Cerebellar nuclear complex (tissue), 1 donor: ENCODE measurements at places on chromosomes 1 and 21.

DNA sequence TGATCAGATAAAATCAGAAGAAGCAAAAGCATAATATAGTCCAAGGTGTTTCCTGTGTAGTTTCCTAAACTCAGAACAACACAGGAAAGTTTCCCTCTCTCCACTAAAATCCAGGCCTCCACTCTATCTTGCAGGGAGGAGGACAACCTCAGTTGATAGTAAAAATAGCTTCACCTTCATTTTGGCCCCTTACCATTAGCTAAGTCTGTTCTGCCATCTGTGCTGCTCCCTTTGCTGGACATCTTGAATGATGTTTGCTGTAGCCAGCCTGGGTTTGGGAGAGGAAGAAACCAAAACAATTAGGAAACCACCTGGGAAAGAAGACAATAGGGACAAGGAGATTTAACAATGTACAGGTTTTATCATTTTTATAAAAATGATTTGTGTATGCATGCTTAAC, 18.6 kb downstream of the DCAF8 start:
- peak; percentile 85 for DNase-seq

- DNase-seq, result no peak
Observed at GRCh38 chr1:24502065-24502708, 449 bp upstream of the RCAN3 start.

DNA sequence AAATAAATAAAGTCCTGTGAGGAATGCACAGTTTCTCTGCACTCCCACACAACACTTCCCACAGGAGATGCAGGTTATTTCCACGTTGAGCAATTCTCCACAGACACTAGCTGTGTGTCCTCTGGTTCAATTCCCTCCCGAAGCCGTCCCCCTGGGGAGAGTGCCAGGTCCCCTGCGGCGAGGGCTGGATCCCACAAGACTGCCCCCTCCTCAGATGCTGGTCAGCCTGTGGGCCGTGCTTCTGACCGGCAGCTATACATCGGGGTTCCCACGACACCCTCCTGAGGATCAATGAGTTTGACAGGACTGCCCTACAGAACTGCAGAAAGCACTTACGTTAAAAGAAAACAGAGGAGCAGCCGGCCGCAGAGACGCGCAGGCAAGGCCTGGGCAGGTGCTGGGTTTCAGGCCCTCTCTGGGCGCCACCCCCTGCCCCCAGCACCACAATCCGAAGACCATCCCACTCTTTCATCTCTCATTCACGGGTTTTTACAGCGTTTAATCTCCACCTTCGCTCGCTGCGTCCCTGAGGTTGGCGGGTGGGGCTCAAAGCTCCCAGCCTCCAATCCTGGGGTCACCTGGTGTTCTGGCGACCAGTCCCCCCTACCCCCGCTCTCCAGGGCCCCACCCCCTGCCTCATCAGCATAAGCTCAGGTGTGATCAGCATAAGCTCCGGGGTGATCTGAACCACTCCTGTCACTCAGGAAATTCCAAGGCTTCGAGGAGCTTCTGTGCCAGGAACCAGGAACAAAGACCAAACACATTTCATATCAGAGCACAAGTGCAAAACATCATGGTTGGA, 9.3 kb downstream of the SLC35E2B start:
- no peak for DNase-seq

DNA sequence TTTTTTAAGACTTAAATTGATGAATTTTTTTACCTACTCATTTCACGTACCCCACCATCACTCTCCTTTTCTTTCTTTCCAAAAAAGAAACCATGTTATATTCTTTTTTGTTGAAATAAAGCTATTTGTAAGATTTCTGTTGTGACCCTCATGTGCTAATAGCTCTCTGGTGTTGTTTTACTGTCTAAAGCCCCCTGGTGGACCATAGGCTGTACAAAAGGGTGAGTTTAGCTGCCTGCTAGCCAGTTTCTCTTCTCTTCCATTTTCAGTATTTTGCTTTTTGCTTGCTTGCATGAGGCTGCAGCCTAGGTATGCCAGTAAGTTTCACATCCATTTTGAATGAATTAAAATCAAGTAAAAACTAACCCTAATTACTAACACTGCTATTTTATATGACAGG, 15.6 kb upstream of the VAMP3 start:
- DNase-seq, result no peak

GRCh38 chr1:26239936-26240335, 5.9 kb downstream of the CEP85 start:
- DNase-seq, result no peak

DNA sequence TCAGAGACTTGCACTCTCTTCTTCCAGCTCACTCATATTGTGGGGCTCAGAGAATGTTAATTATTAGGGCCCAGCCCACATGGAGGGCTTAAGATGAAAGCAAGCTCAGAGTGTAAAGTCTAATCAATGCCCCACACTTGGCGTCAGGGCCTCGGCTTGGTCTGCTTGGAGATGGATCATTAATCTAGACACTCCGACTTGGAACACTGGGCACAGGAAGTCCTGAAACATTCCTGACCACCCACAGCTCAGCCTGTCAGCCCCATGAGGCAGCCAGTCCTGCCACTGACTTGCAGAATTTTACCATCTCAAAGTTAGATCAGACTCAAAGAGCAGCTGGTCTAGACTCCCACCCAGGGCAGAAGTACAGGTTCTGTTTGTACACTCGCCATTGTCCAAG, 69.8 kb upstream of the TRABD2B start:
- no peak for DNase-seq

DNA sequence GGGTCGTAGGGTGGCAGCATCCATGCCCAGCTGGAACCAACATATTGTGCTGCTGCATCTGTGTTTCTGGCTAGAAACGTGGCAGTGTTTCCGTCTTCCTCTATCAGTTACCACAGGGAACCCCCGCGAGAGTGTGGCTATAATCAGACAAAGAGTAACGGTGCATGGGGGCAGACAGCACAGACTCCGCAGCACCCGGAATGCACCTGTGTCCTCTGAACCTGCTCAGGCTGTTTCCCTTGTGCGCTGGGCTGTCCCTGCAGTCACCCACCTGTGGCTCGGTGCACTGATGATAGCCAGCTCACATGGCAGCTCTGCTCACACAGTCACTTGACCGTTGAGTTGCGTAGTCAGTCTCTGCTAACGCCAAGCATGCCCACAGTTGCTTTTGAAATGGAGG, 11.4 kb upstream of the PCBP3 start:
- DNase-seq, result no peak

DNA sequence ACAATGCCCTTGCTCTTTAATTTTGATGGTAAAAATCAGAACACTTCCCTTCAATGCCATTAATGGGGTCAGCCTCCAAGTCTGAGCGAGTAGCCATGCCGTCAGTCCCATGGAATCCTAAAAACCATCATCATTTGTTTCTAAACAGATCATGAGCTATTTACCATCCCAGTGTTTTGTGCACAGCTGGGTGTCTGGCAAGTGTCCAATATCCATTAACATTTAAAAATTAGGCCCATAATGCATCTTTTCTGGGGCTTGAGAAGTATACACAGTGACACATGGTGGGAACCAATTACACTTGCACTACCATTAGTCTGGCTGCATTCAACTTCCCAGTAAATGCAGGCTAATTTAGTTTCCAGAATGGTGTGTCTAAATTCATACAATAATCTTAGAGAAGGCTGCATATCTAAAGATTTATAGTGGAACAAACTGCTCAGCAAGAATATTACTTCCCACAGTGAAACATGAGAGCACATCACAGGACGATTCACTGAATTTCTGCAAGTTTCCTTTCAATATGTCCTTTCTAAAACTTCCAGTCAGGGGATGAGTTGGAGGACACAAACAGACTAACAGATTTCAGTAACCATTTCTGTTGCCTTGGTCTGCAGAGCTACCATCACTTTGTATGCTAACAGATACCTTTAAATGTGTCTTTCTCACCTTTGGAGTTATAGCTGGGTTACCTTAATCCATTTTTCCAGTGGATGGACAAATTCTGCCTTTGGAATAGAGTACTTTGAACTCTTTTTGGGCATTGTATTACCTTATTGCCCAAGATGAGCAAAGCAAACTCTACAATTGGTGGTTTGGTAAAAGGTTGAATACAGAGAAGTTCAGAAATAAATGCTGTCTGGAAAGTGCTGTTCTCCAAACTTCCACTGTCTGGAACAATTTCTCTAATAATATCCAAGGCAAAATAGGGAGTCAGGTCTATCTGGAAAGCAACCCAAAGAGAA, 258.0 kb downstream of the PTBP2 start:
- no peak for DNase-seq

DNA sequence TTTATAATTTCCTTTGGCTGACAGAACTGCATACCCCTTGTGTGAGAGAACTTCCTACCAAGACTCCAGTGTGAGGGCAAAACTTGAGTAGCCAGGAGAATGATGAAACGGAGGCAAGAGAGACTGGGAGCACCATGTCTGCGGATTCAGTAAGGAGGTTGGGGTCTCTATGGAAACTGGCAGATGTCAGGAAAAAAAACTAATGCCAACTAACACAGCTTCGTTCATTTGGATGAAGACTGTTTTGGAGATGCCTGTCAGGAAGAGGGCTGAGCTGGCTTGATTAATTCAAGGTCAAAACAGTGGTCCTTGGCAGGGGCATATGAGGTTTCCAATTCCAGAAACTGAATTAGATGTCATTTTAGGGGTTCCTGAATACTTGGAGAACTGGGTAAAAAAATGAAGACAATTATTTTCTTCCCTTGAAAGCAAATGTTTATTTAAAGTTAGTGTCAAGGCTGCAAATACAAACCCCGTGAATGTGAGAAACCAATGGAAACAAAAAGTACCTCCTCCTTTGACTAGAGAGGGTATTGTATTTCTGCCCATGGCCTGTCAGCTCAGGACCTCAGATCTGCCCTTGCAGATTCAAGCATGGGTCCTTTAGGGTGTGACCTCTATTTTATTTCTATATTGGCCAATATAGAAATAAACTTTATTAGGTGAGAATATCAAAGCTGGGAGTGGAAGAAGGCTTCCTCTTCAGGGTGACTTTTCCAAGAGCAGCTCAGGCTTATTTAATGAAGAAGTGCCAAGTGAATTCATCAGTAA, 110.5 kb downstream of the MAST2 start:
- no peak for DNase-seq

DNA sequence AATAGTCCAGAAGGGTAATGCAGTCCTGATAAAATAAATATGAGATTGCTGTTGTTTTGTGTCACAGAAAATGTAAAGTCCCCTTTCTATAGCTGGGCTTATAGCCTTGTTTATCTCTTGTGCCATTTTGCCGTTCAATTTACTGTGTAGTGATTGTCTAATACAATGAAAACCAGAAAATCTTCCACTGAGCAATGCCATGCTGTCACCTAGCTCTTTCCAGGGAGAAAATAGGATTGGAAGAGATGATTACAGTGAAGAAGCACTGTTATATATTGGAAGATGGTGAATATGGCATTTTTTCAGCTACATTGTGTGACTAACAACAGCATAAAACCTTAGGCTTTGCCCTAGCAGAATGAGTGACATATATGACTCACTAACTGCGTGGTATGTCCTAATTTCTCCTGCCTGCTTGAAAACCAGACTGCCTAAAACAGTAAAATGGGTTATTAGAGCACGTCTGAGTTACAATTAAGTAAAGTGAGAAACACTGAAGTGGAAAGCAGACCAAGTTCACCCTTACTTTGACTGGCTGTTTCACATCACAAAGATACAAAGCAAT, 332.4 kb upstream of the ZP4 start:
- no peak for DNase-seq

GRCh38 chr1:219041141-219041540, 132.5 kb upstream of the LYPLAL1 start:
- no peak for DNase-seq

- no peak for DNase-seq
Observed at GRCh38 chr1:19811206-19811851, 3.8 kb downstream of the RNF186 start.

- DNase-seq, result no peak
Observed at GRCh38 chr1:51794868-51795267, 83.7 kb downstream of the NRDC start.

DNA sequence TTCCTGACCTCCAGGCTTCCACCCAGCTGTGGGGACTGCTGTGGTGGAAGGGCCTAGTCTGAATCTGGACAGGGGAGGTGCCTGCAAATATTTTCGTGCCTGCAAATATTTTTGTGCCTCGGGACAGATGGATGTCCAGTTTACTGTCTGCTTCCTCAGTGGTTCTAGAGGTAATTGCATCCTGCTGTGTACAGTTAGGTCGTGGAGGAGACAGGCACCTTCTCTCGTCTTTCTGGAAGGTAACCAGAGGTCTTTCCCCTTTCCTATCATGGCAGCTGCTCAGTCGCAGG, 53.8 kb upstream of the TINAGL1 start:
- no peak for DNase-seq

GRCh38 chr1:3399732-3400131, 54.7 kb upstream of the ARHGEF16 start:
- DNase-seq, result no peak

DNA sequence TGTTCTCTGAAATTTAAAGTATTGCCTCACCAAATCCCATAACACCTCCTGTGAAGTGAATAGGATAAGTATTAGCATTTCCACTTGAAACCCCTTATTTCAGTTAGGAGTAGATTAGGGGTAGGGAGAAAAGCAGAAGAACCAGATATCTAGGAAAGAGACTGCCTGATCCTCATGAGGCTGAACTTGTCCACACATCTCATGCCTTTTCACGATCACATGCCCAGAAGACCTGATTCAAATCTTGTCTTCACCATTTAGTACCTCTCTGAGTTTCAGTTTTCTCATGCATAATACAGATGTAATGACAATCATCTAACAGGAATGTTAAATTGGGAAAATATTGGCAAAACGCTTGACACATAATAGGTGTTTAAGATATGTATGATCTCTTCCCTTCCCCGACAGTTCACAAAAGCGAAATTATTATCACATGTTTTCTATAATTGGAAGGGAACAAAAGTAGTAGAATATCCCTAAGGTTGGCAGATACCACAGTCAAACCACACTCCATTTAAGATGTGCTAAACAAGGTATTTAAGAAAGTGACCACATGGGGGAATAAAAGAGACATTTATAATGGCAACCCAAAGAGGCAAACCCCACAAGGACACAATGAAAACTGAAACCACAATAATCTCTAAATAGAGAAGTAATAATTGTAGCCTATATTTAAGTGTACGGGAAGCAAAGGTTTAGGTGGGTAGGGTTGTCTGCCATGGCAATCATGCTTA, 25.2 kb downstream of the GFI1 start:
- no peak for DNase-seq

DNA sequence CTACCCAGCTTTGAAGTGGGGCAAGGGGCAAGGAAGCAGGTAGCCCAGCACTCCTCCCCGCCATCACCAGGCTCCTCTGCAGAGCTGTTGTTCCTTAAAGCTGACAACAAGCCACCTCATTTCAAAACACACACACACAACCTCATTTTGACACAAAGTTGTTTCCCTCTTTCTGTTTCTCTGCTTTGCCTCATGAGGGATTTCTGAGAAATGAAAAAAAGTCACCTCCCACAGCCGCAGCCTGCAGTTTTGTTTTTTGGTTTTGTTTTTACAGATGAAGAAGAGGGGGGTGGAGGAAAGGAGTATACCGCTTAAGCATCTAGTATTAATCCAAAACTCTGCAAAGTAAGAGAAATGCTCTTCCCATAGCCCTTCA, 12.1 kb downstream of the MCL1 start:
- no peak for DNase-seq
